Dorsolateral prefrontal cortex (tissue), 122 donors: ENCODE measurements at places on chromosomes 1 and 21. TPM values are rescaled to one million over a fixed set of nuclear protein-coding genes. Genes with fewer than 3 reads are reported as not detected.

Gene IL10RB
- 10.1 TPM for total RNA-seq

Gene SLC35F3
- 20.1 TPM for total RNA-seq

DNA sequence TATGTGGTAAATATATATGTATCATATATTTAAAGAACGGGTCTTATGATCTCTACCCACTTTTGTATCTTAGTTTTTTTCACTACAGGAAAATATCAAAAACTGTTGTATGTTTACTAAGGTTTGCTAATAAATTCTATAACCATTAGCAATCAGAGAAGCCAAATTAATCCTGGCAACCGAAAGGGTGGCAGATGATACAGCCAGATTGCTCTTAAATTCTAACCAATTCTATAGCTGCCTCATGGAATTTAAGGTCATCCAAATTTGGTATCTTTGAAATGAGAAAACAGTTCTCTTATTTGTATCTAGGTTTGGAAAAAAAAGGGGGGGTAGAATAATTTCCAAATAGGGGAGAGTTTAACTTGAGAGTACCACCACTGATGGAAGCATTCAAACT is 591.2 kb downstream of the SMYD3 start:
- no peak for DNase-seq

Gene LAX1
- total RNA-seq: not detected

- no peak for DNase-seq
These were observed 15.7 kb upstream of the NRIP1 start for GRCh38 chr21:15080526-15080925.
